ENCODE measurements at places on chromosomes 7 and 10. TPM values are rescaled to one million over a fixed set of nuclear protein-coding genes. Genes with fewer than 3 reads are reported as not detected.

TFR2 gene
- total RNA-seq, result 2.3 TPM

FAM180A gene
- 0.45 TPM for total RNA-seq

HOXA2 gene
- 1.8 TPM for total RNA-seq

ANKRD2 gene
- total RNA-seq, result 0.24 TPM

C10orf143 gene
- total RNA-seq, result 3.1 TPM

UFSP1 gene
- total RNA-seq, result 4.4 TPM

FGF8 gene
- total RNA-seq, result not detected

CYCS gene
- 344 TPM for total RNA-seq

POLR2J2 gene
- total RNA-seq, result 12.8 TPM

HGF gene
- total RNA-seq, result 4.5 TPM

CARD11 gene
- total RNA-seq, result 1.8 TPM

RELN gene
- 1.4 TPM for total RNA-seq

ACTR3C gene
- total RNA-seq, result 17.6 TPM

MKI67 gene
- 148 TPM for total RNA-seq

ADAM22 gene
- 2.8 TPM for total RNA-seq

CYP26A1 gene
- total RNA-seq, result not detected

PPP1R9A gene
- 17.7 TPM for total RNA-seq

PLCE1 gene
- total RNA-seq, result 42.4 TPM

EVX1 gene
- total RNA-seq, result 1.5 TPM

TMEM176B gene
- total RNA-seq, result 154 TPM

ASB13 gene
- total RNA-seq, result 36.1 TPM

IL6 gene
- not detected for total RNA-seq
